HTR-8/SVneo (cell line): ENCODE measurements at places on chromosomes 5 and 9.

DNA sequence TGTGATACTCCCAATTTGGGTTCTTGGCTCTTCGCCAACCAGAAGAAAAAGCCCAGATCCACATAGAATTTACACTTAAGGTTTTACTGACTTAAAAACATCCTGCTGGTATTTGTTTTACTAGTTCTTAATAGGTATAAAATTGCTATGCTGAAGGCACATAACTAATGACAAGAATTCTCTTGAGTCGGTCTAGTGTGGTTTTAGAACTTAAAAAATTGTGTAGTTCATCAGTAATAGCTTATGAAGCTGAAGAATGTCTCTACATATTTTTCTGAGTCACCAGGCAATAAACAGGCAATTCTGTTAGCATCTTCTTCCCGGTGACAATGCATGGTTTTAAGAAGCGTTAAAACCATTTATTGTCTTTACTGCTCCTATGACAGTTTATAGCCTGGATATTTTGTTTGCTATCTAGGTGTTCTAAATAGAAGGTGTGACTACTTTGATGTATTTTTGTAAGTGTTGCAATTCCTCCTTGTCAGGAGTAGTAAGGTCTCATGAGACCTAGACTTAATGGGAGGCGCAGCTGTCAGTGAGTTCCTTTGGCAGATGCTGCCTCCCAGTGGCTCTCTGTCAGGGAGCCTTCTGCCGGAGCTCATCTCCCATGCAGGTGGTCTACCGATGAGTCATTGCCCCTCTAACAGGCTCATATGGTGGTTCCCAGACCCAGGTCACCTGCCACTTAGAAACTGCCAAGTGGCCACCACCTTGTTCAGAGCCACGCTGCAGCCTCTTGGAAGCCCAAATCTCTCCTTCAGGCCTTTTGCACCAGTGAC, 173.8 kb downstream of the MAST4 start:
- DNase-seq: peak; percentile 5

- peak; percentile 31 for DNase-seq
Observed at GRCh38 chr9:75001719-75002421, 26.2 kb downstream of the CARNMT1 start.

GRCh38 chr9:110340306-110340705, 2.6 kb upstream of the TXNDC8 start:
- no peak for DNase-seq

GRCh38 chr9:98457726-98458370, 202.4 kb upstream of the TBC1D2 start:
- DNase-seq: no peak

DNA sequence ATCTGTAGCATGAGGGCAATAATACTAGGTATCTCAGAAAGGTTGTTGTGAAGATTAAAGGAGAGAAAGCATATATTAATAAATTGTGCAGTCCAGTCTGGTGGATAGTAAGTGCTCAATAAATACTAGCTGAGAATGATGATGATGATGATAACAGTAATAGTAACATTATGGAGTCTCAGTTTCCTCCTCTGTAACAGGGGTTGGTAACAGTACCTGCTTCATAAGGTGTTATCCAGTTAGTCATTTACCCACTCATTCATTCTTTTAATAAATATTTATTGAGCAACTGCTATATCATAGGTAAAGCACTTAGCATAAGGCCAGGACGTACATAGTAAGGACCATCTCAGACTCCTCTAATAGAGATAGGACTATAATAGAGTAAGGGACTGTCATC, 7.6 kb downstream of the SLC6A7 start:
- DNase-seq: no peak
